Amygdala (tissue), 56 donors: ENCODE measurements at places on chromosomes 6 and 20.
A peak's percentile ranks its signal among the peaks of the same experiment; 100 is the strongest.

DNA sequence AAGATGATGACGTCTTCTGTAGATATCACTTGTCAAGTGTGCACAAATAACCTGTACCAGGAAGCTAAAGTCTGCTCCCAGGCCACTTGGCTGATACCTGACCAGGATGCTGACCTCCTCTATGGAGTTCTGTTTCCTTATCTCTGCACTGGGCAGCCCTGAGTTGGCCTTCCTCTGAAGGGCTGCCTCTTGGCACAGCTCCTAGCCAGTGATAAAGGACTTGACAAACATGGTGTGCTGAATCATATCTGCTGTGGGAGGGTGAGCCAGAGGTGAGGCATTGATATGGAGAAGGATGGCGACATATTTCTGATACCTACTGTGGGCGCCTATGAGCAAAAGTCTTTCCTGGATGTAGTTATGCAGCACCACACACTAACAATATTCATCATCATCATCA lies 32.8 kb upstream of the FOXA2 start:
- DNase-seq, result no peak

- no peak for DNase-seq
Measured at GRCh38 chr20:58901488-58902402, 49.2 kb downstream of the GNAS start.

- no peak for DNase-seq
Measured at GRCh38 chr6:4522453-4522852, 253.8 kb upstream of the CDYL start.

DNA sequence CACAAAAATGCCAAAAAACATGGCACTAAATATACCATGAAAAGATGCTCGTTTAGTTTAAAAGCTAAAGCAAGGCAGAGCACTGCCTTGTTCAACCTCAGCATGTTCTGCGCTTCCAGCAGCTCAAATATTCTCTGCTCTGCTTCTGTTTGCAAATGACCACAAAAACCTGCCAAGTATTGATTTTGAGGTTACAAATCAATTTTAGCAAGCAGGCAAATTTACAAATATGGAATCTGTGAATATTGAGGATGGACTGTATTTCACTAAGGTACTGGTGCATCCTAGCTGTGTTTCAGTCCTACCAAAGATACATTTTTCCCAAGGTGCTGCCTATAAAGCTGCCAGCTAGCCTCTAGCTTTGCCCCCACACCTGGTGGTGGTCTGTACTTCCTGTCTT lies 449.9 kb downstream of the PREX1 start:
- DNase-seq, result no peak

DNA sequence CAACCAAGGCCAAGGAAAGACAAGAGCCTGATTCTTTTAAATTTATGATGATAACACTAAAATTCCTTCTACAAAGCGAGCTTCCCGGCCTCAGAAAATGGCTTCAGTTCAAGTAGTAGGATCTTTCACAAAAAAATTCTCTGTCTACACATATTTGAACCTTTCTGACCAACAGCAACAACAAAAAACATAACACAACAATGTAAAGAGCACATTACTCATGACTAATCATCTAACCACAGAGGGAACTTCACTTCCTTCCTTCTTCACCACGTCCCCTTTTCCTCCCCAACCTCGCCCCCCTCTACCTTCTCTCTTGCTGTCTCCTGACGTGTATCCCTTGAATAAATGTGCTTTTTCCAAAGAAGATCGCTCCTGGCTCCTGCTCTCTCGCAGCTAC lies 228.2 kb downstream of the MYLK4 start:
- no peak for DNase-seq

GRCh38 chr6:156311291-156311690 lies 465.9 kb upstream of the ARID1B start:
- no peak for DNase-seq

GRCh38 chr6:68572525-68572924 lies 62.6 kb upstream of the ADGRB3 start:
- no peak for DNase-seq

DNA sequence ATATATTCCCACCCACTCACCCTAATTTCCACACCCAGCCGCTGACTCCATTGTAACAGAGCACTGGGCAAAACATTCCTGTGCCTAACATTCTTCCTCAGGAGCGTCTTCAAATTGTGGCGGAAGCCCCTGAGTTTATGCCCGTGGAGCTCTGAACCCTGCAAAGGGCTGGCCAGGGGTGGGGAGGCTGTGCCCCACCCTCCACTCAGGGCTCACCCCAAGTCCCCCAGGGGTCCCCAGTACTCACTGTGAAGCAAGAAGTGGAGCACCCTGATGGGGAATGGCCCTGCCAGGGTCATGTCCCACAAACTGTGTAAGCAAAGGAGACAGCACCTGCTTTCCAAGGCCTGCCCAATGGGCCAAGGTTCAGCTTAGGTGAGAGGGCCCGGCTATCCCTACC lies 303.2 kb downstream of the PREX1 start:
- DNase-seq, result no peak

- no peak for DNase-seq
Measured at GRCh38 chr6:107129370-107129925, 14.1 kb upstream of the BEND3 start.

DNA sequence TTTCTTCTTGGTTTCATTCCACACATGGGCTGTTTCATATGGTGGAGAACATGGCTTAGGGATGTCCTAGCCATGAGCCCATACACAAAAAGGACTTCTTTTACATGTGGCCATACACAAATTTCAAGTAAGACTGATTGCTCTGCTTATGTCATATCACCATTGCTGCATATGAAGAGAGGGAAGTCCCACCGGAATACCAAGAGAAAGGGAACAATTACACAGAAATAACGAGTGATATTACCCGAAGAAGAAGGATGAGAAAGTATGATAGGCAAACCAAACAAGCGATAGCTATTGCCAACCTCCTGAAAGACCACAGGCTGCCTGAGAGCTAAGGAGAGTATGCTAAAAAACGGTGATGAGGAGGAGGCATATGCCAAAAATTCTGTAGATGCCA lies 70.5 kb upstream of the TNFRSF21 start:
- DNase-seq, result no peak

GRCh38 chr6:112018619-112019416 lies 35.1 kb upstream of the CCN6 start:
- DNase-seq, result no peak

DNA sequence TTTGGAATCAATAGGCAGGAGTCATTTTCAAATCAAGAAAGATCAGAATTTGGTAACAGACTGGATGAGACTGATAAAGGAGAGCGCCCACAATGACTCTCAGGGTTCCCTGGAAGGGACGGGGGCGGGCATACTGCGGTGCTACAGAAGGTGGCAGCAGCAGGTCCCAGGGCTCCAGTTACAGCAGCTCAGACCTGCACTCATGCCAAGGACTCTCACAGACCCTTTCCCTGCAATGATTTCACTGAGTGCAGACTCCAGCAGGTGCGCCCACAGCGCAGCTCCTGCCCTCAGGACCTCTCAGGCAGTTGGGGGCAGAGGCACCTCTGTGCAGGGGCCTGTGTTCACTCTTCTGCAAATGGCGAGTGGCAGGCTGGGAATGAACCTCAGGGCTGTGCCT lies 359.8 kb downstream of the ZFAND3 start:
- DNase-seq, result no peak

DNA sequence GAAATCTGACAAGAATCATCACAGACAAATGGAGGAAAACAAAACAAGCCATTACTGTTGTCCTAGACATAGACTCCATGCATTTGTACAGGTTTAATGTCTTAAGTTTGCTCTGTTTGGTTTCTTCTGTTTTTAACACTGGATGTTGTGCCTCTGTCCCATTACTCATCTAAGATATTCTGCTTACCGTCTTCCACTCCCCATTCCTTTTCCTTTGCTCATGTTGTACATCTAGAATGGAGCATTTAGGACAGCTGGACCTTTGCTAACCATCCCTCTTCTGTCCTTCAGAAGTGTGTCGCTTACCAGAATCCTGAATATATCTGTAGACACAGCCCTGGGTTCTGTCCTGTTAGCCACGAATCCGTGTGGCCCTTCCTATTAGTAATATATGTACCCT lies 35.2 kb downstream of the RAB22A start:
- DNase-seq, result no peak

- no peak for DNase-seq
Measured at GRCh38 chr6:84769306-84769705, 4.9 kb upstream of the TBX18 start.

DNA sequence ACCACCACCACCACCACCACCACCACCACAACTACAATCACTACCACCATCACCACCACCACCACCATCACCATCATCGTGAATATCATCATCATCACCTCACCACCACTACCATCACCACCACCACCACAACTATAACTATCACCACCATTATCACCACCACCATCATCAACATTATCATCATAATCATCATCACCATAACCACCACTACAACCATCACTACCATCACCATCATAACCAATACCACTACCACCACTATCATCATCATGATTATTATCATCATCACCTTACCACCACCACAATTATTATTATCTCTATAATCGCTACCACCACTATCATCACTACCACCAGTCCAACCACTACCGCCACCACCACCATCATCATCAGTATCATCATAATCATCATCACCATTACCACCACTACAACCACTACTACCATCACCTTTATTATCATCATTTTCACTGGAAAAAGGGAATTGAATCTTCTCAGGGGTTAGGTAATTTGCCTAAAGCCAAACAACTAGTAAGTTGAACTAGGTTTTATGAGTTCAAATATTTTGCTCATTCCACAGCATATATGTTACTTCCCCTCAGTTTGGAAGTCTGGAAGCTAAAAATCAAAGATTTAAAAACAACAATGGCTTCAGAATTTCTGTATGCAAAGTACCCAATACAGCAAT lies 8.3 kb downstream of the RIPOR2 start:
- no peak for DNase-seq

GRCh38 chr20:45095805-45096238 lies 5.1 kb downstream of the KCNS1 start:
- peak; percentile 37 for DNase-seq

GRCh38 chr20:23612396-23612795 lies 6.7 kb upstream of the CST9 start:
- DNase-seq, result no peak

DNA sequence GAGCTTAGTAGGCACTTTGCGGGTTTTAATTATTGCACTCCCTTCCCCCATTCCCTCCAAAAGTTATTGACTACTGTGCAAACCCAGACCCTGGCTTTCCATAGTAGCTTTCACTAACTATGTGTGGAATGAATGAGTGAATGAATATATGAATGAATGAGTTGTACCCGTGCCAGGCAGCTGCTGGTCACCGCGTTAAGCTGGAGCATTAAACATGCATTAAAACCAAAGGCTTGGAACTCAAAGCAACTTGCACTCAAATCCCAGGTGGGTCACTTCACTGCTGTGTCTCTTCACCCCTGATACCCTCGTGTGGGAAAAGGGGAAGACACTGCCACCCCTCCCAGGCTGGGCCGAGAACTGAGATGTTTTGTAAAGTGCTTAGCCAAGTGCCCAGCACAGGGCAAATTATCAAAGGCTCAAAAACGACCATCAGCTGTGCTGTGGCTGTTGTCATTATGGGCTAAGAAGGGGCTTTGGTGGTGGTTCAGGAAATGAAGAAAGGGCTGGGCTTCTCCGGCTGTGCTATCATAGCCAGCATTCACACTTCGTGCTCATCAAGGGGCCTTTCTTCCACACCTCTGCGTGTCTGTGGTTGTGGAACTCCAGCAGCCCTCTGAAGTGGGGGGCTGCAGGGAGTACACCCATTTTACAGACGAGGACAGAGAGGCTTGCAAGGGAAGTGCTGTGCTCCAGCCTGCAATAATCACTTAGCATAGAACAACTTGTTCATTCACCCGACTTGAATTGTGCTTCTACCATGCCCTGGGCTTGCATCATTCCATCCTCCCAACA lies 60.2 kb upstream of the STX16 start:
- DNase-seq, result no peak

- no peak for DNase-seq
Measured at GRCh38 chr6:108771421-108771820, 76.8 kb upstream of the ARMC2 start.

GRCh38 chr20:32761831-32762753 lies at the start of gene DNMT3B:
DNMT3B (plus strand) TSS chr20:32762385; CDS start chr20:32780324, 17,939 bp downstream.
- DNase-seq, result peak; percentile 64

- no peak for DNase-seq
Measured at GRCh38 chr6:96939007-96939805, 14.7 kb downstream of the KLHL32 start.

GRCh38 chr20:50585678-50586077 lies 75.5 kb downstream of the PTPN1 start:
- no peak for DNase-seq

DNA sequence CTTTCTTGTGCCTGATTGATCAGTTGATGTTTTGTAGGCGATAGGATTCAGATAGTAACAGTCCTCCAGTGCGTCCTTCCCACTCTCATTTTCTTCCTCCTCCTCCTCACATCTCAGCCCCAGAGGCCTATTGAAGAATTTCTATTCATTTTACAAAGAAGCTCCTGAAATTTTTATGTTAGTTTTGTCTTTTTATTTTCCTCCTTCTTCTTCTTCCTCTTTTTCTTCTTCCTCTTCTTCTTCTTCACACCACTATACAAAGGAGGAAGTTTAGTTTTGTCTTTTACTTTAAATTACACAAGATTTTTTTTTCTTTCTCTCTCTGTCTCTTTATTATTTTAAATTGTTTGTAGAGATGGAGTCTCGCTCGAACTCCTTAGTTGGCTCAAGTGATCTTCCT lies 19.1 kb downstream of the BTN2A1 start:
- no peak for DNase-seq
